ENCODE measurements at places on chromosomes 5 and 9.

DNA sequence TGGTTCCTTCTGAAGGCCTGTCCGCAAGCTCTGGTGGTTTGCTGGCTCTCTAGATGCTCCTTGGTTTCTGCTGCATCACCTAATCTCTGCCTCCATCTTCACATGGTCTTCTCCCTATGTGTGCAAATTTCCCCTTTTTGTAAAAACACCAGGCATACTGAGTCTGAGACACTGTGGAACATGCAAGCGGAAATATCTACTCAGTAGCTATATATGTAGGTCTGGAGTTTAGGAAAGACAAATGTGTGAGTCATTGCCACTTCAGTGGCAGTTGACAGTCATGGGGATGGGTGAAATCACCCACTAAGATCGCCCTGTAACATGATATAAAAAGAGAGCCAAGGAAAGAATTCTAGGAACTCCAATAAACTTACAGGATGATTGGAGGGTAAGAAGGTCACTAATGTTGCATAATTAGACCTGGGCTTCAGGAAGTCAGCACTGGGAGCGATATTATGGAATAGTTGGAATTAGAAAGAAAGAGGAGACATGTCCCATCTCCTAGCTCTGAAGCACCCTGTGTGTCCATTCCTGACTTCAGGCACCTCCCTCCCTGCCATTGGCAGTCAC lies 22.7 kb upstream of the UBLCP1 start:
- DNase-seq, result no peak

- DNase-seq, result peak; percentile 67
Observed at GRCh38 chr5:68215208-68215897, at the start of gene PIK3R1. Gene PIK3R1, plus strand, starts transcription at chr5:68215756. Its CDS starts 10,920 bp downstream, at chr5:68226676.

- DNase-seq, result no peak
Observed at GRCh38 chr5:59036274-59036961, 453.5 kb downstream of the RAB3C start.

DNA sequence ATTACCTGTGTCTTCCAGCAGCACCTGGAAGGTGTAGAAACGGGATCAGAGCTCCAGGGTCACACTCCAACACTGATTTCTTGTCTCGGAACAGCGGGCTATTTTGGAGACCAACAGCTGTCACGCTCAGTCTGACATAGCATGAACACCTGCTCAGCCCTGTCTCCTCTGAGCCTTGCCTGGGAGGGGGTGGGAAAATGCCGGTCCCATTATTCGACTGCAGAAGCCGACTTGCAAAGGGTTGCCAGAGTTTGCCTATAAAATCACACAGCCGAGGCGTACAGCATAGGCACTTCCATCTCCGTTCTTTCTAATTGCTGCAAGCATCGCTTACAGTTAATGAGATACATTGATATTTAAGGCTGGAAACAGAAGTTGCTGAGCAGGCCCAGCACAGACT lies 300.8 kb upstream of the MSX2 start:
- DNase-seq, result no peak

GRCh38 chr5:132298298-132299212 lies 4.4 kb downstream of the SLC22A4 start:
- no peak for DNase-seq

DNA sequence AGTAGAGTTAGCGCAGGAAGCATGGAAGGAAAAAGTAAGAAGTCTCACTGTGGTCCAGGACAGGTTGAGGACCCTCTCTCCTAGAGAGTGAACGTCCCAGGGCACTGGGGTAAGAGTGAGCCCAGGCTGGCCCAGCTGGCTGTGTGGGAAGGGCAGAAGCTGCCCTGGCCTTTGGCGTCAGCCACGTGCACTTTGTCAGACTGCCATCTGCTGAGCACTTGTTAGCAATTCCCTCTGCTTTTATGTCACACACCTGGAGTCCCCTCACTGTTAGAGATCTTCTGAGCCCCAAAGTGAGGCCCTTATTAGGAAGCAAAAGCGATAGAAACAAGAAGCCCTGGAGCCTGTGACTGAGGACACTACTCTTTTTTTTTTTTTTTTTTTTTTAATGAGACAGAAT lies 79.1 kb downstream of the UGCG start:
- no peak for DNase-seq

GRCh38 chr5:131406975-131407638 lies 143.3 kb downstream of the CDC42SE2 start:
- no peak for DNase-seq

GRCh38 chr5:101728933-101729332 lies 567.2 kb downstream of the SLCO4C1 start:
- DNase-seq, result no peak

GRCh38 chr9:108158236-108158995 lies 668.8 kb upstream of the KLF4 start:
- no peak for DNase-seq

DNA sequence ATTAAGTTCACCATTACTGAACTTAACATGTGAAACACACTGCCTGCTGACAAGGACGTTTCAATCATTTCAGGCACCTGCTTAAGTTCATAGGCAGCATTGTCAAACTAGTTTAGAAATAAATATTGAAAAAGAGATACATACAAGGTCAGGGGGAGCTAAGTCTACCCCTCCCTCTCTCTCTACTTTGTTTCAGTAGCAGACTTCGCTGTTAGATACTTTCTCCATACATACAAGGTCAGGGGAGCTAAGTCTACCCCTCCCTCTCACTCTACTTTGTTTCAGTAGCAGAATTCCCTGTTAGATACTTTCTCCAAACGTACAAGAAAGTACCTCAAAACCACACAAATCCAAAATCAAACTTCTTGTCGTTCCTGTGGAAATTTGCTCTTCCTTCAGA lies 387.4 kb upstream of the PDE4D start:
- no peak for DNase-seq
